ENCODE measurements at places on chromosomes 11 and 22. TPM values are rescaled to one million over a fixed set of nuclear protein-coding genes. Genes with fewer than 3 reads are reported as not detected.

Gene CDC42EP2
- total RNA-seq, result 7.1 TPM

Gene KCNK4
- not detected for total RNA-seq

Gene MYRF
- 0.10 TPM for total RNA-seq

Gene SLC25A18
- not detected for total RNA-seq

Gene TTLL8
- not detected for total RNA-seq

Gene APOL1
- 8.0 TPM for total RNA-seq

Gene GGTLC2
- not detected for total RNA-seq

Gene PATE2
- total RNA-seq, result 0.24 TPM
